Aorta (tissue), 5 donors: ENCODE measurements at places on chromosomes 3 and 15. TPM values are rescaled to one million over a fixed set of nuclear protein-coding genes. Genes with fewer than 3 reads are reported as not detected.

- DNase-seq: no peak
These were observed 11.4 kb upstream of the OCA2 start for GRCh38 chr15:28110481-28110881.

- no peak for DNase-seq
These were observed 86.2 kb downstream of the NPAP1 start for GRCh38 chr15:24761704-24762302.

DNA sequence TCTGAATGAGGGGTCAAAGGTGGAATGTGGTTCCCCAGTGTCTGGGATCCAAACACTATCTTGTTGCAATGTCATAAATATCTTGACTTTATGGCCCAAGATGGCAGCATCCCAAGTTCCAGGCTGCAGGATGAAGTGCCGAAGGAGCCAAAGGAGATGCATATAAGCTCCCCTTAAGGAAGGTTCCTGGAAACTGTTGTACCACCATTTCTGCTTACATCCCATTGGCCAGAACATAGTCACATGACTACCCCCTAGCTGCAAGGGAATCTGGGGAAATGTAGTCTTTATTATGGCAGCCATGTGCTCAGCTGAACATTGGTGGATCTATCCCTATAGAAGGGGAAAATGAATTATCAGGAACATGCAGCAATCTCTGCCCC, 54.3 kb downstream of the BDH1 start:
- no peak for DNase-seq

DNA sequence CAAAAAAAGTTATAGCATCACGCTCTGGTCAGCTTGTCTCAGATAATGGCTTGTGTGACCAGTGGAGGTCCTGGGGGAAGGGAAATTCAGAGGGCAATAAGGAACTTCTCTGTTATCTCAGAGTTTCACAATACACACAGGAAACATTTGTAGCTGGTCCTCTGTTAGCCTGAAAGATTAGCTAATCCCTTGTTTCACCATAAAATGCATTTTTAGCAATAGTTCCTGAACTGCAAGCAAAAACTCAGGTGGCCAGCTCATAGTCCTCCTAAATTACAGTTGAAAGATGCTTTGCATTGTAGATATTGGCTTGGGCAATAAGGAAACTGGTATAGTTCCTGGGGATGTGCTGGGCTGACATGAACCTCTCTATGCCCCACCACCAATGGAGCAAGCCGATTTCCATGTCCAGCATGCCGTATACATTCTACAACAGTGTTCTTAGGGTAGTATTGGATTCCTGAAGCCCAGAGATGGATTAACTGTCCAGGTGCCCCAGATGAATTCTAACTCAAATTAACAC, 141.5 kb upstream of the TBL1XR1 start:
- DNase-seq: no peak

GRCh38 chr3:167051421-167051820, 328.7 kb downstream of the ZBBX start:
- DNase-seq: no peak

- peak; percentile 73 for DNase-seq
These were observed 25.7 kb upstream of the GOLIM4 start for GRCh38 chr3:168121184-168122017.

DNA sequence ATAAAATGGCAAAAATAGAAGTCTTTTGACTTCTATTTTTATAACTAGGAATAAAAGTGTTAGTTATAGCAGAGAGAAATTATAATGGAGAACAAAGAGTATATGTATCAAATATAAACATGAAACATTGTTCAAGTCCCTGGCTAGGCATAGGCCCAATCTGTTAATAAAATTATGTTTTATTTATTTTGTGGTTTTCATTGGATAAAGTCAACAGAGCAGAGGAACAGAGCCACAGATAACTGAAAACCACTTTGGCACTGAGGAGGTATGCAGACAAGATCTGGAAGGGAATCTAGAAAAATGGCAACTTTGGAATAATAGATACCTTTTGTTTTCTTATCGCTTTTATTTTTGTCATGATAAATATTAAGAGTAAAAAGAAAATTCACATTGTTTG, 50.4 kb upstream of the ICE2 start:
- no peak for DNase-seq

- DNase-seq: no peak
These were observed 144.6 kb upstream of the TBL1XR1 start for GRCh38 chr3:177341736-177342419.

Gene C3orf20
- 0.30 TPM for total RNA-seq

GRCh38 chr15:65550681-65551098, 20.4 kb downstream of the HACD3 start:
- no peak for DNase-seq

DNA sequence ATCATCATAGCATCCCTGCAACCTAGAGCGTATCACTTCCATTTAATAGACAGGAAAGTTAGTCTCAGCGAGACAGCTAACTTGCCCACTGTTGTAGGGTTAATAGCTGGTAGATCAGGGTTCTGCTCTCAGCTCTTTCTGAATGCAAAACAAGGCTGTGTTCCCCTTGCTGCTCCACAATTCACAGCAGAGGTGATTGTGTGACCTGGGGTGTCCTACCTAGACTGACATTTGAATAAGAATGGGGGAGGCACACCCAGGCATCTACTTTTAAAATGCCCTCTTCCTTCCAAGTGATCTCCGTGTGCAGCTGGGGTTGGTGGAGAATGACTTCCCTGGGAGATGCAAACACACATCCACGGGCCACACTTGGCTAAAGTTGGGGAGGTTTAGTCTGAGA, 43.0 kb upstream of the CACNA2D3 start:
- no peak for DNase-seq

DNA sequence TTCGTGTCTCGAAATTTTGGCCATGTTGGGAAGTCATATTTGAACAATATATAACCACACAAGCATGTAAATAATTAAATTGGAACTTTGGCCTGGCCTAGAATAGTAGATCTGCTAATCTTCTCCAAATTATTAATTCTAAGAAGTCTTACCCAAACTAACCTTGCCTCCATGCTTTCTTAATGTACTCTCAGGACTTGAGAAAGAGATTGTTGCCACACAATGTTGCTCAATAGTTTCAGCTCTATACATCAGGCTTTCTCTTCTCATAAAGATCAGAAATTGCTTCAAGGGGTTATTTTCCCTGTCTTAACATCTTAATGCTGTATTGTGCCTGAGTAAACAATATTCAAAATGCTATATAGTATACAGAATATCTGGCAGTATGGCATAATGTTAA, 202.7 kb upstream of the LRIG1 start:
- DNase-seq: no peak

DNA sequence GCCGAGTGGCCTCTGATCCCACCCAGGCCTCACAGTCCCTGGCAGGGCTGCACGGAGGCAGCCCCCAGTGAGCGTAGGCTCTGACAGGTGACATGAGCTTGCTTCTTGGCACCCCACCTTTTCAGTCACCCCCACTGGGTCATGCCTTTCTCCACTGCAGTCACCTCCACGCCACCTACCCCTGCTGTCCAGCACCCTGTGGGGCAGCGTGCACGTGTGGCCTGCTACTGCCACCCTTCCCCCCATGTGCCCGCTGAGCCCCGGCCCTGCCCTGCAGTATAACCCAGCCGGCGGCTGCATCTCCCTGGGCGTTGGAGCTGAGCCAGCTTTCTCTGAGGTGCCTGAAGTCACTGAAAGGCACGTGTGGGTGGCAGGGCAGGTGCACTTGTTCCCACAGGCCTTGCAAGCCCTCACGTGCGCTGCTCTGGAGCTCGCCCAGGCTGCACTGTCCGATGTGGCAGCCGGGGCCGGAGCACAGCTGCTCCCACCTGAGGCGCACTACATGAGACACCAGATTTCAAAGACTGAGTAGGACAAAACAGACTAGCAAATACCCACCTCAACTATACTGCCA, 65.6 kb downstream of the NIPA2 start:
- peak; percentile 72 for DNase-seq
